ENCODE measurements at places on chromosomes 7 and 10. TPM values are rescaled to one million over a fixed set of nuclear protein-coding genes. Genes with fewer than 3 reads are reported as not detected.

GRCh38 chr7:132112657-132113056, 463.6 kb downstream of the PLXNA4 start:
- peak; percentile 24 for DNase-seq

DNA sequence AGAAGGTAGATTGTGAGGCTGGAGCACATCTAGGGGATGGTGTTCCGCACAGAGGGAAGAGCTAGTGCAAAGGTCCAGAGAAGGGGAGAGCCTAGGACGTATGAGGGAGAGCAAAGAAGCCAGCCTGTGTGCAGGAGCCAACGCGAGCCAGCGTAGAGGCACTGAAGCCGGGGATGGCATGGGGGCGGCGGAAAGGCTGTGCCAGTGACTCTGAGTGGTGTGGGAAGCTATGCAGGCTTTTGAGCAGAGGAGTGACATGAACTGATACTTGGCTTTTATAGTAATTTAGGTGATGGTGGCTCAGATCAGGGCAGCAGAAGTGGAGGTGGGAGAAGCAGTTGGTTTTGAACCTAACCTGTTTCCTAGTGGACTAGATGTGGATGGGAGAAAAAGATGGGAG, 65.8 kb downstream of the ATXN7L1 start:
- DNase-seq, result no peak

DNA sequence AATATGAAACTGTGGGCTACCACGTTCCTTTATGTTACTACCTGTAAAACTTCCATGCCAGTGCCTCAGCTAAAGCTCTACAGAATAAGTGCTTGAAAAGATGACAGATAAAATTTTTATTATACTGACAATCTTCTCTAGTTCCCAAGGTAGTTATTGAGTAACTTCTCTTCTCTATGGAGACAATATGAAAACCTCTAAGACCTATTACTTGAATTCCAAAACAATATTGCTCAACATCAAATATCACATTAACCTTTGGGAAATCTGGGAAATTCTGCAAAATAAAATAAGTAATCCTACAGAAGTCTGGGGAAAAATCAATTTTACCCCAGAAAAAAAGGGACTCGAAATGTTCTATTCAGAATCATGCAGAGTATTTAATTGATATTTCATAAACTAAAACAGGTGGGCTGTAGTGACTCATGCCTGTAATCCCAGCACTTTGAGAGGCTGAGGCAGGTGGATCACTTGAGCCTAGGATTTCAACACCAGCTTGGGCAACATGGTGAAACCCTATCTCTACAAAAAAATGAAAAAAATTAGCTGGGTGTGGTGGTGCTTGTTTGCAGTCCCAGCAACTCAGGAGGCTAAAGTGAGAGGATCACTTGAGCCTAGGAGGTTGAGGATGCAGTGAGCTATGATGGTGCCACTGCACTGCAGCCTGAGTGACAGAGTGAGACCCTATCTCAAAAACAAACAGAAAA, 23.8 kb upstream of the ANK3 start:
- no peak for DNase-seq

GRCh38 chr7:71739520-71740173, 607.7 kb downstream of the GALNT17 start:
- no peak for DNase-seq

DNA sequence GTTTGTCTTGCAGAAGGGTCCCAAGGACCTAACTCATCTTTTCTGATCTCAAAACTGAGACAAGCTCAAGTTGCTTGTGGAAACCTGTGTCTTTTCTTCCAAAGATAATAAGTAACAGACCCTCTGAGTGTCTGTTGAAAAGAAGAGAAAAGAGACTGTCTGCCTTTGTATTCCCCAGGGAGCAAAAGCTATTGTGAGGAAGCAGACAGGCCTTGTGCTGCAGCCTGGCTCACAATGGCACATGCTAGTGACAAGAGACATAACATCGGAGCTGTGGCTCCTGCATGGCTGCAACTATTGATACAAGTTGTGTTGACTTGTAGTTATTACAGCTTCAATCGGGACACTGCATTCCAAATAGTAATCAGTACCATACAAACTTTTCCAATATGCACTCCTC, 202.9 kb downstream of the DKK1 start:
- no peak for DNase-seq

- DNase-seq, result no peak
Observed at GRCh38 chr7:129072479-129073011, 17.6 kb upstream of the TNPO3 start.

GRCh38 chr7:120272701-120273475, at the start of gene KCND2:
Gene KCND2, plus strand, starts transcription at chr7:120273175.
- peak; percentile 22 for DNase-seq

DNA sequence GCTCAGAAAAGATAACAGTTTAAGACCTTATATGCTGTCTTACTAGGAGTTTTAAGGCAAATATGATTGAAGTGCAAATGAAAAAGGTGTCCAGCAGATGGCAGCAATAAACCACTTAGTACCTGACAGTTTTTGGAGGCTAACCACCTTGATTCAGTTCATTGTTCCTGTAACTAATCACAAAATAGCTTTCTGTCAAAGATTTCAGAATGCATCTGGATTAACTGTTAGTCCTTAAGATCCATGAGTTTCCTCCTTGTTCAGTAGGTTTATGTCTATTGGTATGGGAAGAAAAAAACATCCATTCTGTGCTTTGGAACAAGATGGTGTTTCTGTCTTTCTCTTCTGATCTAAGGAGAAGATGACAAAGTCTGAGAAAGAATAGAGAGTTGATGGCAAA, 46.6 kb downstream of the CCSER2 start:
- peak; percentile 45 for DNase-seq

GRCh38 chr10:3781468-3782145, 3.4 kb downstream of the KLF6 start:
- DNase-seq, result no peak

GIMAP7 gene
- polyA plus RNA-seq, result 13.0 TPM

ZWINT gene
- 57.6 TPM for polyA plus RNA-seq

TMEM270 gene
- not detected for polyA plus RNA-seq

CYP2W1 gene
- polyA plus RNA-seq, result 3.3 TPM

TUBGCP2 gene
- 74.7 TPM for polyA plus RNA-seq

Measured in renal pelvis (tissue), 12 donors.